ENCODE measurements at places on chromosomes 11 and 22.

DNA sequence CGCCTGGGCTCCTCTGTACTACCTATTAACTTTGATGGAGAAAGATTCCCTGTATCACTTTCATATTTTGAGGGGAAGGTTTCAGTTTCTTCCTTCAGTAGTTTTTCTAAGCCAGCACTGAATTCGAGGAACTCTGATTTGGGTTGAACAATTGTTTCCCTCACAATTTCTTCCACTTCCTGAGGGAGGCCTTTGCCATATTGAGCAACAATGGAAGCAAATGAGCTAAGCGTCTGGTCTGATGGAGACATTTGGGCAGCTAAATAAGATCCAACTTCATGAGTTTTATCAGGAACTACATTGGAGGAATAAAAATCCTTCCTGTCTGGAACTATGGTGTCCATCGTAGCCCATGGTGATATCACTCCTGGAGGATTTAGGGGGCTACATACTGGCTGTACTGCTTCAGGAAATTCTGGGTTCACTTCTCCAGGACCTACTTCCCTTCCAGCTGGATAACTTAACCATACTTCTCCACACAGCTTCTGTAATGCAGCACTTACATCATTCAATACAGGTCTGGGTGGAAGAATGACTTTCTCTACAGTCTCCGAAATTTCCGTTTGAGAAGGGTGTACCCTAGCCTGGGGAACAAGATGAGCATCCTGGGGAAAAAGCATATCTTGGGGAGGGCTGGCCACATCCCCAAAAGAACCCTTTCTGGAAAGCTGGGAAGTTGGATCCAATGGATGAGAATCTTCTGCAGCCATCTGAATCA is 38.9 kb upstream of the CCDC89 start:
- no peak for DNase-seq

- no peak for DNase-seq
These were observed 64.0 kb downstream of the GRK3 start for GRCh38 chr22:25628494-25628893.

DNA sequence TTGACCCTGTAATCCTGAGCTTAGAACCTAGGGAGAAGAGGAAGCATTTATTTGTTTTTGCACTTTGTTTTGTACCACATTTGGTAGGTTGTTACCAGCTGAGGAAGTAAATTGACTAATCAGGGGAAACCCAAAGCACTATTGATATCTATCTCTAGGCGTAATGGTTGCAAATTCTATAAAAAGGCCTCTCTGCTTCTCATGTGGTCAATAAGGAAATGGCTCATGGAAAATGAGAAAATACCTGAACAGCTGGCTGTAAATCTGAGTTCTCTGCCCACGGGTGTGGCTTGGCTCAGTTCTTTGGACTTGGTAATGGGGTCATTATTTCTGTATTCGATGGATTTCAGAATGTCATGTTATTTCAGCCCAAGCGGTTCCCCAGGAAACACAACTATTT is 42.4 kb downstream of the BARX2 start:
- no peak for DNase-seq

DNA sequence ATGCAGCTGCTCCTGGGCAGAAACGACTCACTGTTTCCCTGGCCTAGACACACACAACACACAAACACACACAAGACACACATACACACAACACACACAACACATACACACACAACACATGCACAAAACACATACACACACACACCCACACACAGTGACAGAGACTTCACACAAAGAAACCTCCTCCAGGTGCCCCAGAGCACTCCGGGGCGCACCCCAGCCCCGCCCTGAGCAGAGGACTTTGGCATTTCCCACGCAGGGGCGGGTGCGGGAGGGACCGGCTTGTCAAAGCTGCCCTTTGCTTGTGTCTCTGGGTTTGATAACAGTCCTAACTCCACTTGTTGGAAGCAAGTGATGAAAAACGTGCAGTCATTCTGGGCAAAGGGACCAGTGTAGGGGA is 6.5 kb downstream of the APOBEC3A start:
- no peak for DNase-seq

- peak; percentile 82 for DNase-seq
These were observed 6.9 kb downstream of the CDC42EP1 start for GRCh38 chr22:37566903-37567798.

GRCh38 chr11:116693102-116693570 is 79.7 kb downstream of the BUD13 start:
- DNase-seq, result no peak

GRCh38 chr22:48746789-48747425 is 1080.8 kb downstream of the BRD1 start:
- DNase-seq, result no peak

DNA sequence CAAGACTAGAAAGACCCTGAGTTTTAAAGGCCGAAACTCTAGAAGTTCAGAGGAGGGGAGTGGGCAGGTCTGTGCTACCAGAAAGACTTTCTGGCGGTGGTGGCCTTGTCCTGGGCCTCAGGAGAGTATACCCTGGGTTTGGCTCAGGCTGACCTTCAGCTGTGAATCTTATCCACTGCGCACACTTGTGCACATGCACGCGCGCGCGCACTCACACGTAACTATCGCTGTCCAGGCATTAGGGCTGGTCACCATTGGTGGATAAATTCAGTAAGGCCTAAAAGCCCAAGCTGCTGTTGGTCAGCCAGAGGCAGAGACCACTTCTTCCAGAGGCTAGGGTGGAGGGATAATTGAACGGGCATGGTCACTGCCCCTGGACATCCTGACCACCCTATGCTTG is 25.1 kb downstream of the ARHGEF17 start:
- no peak for DNase-seq

DNA sequence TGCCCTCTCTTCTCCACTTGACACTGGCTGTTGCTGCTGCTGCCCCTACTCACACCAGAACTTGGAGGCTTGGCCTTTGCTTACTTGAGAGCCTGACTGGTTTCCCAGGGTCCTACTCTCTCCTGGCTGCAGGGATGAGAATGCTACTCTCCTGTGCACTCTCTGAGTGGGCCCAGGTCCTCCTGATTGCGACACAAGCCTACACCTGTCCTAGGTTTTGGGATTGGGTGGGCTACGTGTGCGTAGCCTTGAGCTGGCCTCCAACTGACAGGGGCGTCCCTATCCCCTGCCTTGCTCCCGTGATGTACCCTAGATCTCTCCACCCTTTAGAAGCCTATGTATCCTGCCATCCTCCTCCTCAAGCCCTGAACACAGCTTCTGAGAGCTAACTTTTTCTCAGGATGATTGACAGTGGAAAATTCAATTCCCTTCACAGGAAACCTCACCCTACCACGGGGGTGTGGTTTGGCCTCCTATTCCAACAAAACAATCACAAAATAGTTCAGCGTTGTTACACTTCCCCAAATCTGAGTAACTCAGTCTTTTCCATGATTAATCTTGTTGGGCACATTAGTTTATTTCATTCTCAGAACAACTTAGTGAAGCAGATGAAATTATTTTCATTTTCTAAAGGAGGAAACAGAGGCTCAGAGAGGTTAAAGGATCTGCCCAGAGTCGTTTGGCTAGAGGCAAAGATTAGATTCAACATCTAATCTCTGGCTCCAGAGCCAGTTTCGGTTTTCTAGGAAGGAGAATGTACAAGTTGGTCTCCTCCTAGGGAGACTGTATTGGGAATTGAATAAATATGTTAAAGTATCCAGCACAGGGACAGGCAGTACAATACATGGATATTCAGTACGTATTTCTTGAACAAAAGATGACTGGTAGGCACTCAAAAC is 17.6 kb upstream of the AMOTL1 start:
- DNase-seq, result no peak

DNA sequence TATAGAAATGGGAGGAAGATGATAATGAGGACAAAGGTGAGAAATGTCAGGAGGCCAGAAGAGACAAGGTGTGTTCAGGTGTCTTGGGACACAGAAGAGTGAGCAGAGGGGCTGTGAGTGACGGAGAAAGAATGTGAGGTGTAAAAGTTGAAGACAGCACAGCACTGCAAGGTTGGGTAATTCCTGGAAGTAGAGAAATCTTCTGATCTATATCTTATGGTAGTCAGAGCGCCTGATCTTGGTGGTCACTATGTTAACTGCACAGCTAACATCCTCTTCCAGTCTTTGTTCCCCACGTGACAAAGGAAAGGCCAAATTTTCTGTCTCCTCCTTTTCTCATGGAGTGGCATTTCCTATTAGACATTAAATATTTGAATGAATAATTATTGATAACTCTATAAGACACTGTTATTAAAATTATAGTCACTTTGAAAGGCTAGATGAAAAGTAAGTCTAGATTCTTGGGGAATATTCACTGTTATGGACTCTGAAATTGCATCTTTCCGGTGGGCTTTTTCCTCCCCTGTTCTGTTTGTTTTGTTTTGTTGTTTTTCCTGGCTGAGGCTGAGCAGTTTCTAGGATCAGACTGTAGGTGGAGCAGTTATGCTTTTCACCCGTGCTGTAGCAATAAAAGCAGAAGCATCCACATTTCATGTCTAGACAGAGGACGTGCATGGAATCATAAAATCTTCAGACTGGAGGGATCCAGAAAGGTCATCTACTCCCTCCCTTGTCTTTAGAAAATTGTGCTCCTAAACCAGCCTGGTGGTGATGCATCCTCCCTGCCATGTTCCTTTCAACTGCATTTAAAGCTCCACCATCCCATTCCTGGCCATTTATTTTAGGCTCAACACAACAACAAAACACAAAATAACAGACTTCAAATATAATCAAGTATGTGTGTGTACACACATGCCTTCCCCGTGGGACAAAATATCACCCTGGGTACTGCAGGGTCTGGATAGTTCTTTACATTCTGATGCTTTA is 26.6 kb downstream of the SC5D start:
- peak; percentile 50 for DNase-seq

- no peak for DNase-seq
These were observed 10.1 kb upstream of the DCPS start for GRCh38 chr11:126293726-126294125.

DNA sequence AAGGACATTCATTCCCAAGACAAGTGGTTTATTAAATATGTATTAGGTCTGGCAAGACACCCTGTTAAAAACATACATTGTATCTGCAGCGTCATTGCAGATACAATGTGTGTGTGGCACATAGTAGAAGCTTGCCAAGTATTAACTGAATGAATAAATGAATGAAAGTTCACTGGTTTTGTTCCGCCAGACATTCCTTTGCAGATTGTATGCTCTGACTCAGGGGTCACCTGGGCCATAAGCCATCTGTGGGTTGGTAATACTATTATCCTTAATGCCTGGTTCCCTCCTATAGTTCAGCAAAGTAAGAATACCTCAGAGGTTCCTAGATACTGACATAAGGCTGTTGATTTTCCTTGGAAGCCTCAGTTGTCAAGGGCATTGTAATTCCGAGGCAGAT is 377.3 kb upstream of the CCDC90B start:
- no peak for DNase-seq

DNA sequence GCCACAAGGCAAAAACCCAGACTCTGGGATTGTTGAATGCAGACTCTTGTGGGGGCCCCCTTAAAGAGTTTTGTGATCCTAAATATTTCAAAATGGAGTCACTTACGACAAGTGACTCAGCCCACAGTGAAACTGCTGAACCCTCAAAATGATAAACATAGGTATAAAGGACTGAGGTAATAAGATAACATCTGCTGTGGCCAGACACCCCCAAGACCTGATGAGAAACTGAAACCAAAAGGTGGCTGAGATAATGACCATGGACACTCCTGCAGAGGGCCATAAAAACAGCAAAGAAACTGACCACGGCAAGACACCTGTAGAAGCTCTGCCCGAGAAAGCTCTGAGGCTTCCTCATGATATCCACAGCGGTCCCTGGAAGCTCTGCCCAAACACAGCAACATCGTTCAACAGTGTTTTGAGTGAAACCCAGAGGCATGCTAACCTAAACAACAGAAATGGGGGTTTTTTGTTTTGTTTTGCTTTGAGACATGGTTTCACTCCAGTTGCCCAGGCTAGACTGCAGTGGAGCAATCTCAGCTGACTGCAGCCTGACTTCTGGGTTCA is 1.6 kb upstream of the PLAAT4 start:
- no peak for DNase-seq

GRCh38 chr11:1337647-1338007 is 28.2 kb upstream of the TOLLIP start:
- no peak for DNase-seq

DNA sequence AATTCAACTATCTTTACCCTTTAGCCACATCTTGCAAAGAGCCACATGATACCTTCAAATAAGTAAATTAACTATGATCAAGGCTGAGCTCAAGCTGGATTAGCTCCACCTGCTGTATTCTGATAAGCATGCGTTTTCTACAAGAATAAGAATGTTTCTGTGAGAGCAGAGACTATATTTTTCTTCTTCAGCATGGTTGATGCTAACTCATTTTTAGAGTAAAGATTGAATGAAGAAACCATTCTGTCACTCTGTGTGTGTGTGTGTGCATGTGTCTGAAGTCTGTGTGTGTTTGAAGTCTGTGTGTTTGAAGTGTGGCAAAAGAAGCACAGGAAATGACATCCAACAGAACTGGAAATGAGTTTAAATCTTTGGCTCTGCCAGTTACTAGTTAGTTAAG is 12.0 kb upstream of the LAYN start:
- DNase-seq, result no peak

GRCh38 chr11:11117730-11118129 is 235.3 kb downstream of the CSNK2A3 start:
- no peak for DNase-seq

GRCh38 chr11:123231256-123231655 is 36.2 kb upstream of the CLMP start:
- DNase-seq, result no peak

DNA sequence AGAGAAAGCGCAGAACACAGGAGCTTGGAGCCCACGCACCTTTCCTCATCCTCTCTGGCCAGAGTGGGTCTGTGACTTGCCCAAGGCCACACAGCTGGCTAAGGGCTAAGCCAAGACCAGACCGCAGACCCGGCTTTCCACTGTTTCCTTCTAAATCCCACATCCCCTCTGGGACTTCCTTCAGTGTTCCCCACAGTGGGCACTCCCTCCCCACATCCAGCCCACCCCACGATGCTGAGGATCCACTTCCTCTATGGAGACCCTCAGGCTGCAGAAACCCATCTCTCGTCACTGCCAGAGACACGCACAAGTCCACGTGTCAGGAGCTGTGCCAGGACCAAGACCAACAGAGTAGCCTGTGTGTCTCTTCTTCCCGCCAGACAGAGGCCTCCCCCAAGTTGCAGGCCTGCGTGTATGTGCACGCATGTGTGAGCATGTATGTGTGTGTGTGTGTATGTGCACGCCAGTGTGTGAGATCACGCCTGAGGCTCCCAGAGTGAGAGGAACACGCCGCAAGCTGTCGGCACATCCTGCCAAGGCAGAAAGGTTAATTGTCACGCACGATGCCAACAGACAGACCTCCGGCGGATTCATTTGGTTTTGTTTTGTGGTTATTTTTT is 21.6 kb downstream of the PDGFB start:
- peak; percentile 35 for DNase-seq

DNA sequence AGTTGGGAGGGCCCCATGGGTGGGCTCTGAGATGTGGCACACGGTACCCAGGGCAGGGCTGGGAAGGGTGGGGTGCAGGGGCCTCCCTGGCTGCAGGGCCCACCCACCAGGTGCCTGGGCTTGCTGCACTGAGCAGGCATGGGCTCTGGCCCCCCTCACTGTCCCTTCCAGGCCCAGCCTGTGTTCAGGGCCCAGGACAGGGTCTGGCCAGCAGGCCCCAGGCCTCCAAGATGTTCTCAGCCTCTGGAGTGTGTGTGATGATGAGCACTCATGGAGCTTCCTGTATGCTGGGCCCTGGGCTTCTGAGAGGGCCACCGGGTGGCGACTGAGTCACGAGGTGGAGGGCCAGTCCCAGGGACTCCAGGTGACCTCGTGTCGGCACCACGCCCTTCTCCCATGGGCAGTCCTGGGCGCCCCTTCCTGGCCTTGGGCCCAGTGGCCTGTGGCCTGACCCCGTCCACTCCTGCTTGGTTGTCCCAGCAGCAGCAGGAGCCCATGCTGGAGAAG is 55.9 kb upstream of the CCDC188 start:
- no peak for DNase-seq
